Epithelial cell of umbilical artery (primary cell): ENCODE measurements at places on chromosomes 13 and 19. TPM values are rescaled to one million over a fixed set of nuclear protein-coding genes. Genes with fewer than 3 reads are reported as not detected.

Gene LGI4
- not detected in 2 replicates for total RNA-seq

Gene PARP4
- total RNA-seq, result 47.1 and 64.1 TPM in 2 replicates

Gene SMIM17
- 0.32 TPM in 1 of 2 replicates, not detected in the other for total RNA-seq

Gene LGALS13
- total RNA-seq, result not detected in 2 replicates

Gene DACT3
- 0.15 TPM in 1 of 2 replicates, not detected in the other for total RNA-seq

Gene NR1H2
- 43.6 and 48.4 TPM in 2 replicates for total RNA-seq

Gene PEPD
- 45.8 and 57.9 TPM in 2 replicates for total RNA-seq

Gene MEX3D
- total RNA-seq, result 64.6 and 71.5 TPM in 2 replicates

Gene PCP2
- not detected in 2 replicates for total RNA-seq

Gene ZNF546
- total RNA-seq, result 2.3 and 8.2 TPM in 2 replicates

Gene TEX26
- not detected in 2 replicates for total RNA-seq
